ENCODE measurements at places on chromosomes 3 and 15. TPM values are rescaled to one million over a fixed set of nuclear protein-coding genes. Genes with fewer than 3 reads are reported as not detected.
A peak's percentile ranks its signal among the peaks of the same experiment; 100 is the strongest.

CHRNB4 gene
- not detected for total RNA-seq

PTH1R gene
- total RNA-seq = not detected

IL17RB gene
- total RNA-seq = 0.64 TPM

SERF2 gene
- total RNA-seq = 564 TPM

GRCh38 chr15:101455291-101456025, 34.0 kb downstream of the PCSK6 start:
- no peaks in the 10 kb centered on the region for H3K36me3 ChIP-seq
- no peak overlapping the region for H3K27ac ChIP-seq
- no peaks in the 10 kb centered on the region for H3K4me1 ChIP-seq
- H3K4me3 ChIP-seq = no peak overlapping the region
- no peaks in the 10 kb centered on the region for H3K27me3 ChIP-seq

DNA sequence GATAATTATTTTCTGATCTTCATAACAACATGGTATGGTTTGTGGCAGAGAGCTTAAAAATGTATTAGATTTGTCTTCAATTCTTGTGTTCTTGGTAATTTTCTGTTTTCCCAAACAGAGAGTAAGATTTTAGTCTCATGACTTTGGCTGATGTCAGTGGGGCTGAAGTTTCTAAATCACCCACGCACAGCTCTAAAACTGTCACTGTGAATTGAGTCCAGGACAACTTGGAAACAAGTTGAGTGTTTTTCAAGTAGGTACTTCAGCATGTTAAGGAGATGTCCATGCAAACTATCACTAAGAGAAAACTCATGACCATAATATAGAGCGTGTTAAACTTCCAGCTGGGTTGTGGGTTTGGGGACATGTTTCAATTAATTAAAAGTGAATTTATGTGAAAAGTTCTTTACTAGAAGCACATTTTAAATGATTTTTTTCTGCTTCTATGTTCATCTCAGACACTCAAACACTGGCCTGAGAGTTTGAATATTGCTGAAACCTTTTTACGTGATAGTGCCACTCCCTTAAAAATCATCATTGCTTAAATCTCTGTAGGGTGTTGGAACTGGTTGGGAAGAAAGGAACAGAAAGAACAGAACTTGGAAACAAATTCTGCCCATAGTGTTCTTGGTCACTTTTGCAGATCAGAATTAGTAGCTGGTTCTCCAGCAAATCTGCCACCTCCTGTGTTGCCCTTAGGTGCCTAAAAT, 89.8 kb downstream of the KLHL25 start:
- no peak overlapping the region for H3K4me3 ChIP-seq
- H3K27me3 ChIP-seq = no peaks in the 10 kb centered on the region
- DNase-seq = no peak
- peaks cover 89% of the 10 kb centered on the region for H3K4me1 ChIP-seq
- peak overlapping the region; percentile 56 for H3K27ac ChIP-seq

GRCh38 chr3:11915621-11916424, 69.1 kb upstream of the TAMM41 start:
- no peak overlapping the region for H3K4me3 ChIP-seq
- H3K36me3 ChIP-seq = no peaks in the 10 kb centered on the region
- H3K4me1 ChIP-seq = no peaks in the 10 kb centered on the region
- no peaks in the 10 kb centered on the region for H3K27me3 ChIP-seq
- DNase-seq = no peak

GRCh38 chr3:174959556-174960065, 100.5 kb downstream of the NAALADL2 start:
- H3K27ac ChIP-seq = no peak overlapping the region
- no peak overlapping the region for H3K4me3 ChIP-seq
- H3K36me3 ChIP-seq = no peaks in the 10 kb centered on the region
- H3K27me3 ChIP-seq = no peaks in the 10 kb centered on the region
- DNase-seq = no peak
- no peaks in the 10 kb centered on the region for H3K4me1 ChIP-seq

DNA sequence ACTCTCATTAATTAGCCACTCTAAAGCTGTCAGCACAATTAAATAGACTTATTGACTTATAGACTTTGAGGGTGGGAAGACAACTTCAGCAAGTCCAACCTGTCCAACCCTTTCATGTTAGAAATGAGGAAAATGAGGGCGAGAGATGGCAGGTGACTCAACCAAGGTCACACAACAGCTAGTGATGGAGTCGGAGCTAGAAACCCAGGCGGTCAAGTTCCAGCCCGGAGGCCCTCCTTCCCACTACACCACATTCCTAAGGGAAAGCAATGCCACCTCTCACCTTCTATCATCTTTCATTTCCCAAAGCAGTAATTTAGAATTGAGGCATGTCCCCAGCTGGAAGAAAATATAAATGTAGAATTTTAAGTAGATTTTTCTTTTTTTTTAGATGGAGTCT, 28.7 kb downstream of the SEMA5B start:
- no peak overlapping the region for H3K4me3 ChIP-seq
- no peaks in the 10 kb centered on the region for H3K4me1 ChIP-seq
- H3K27me3 ChIP-seq = no peaks in the 10 kb centered on the region

DNA sequence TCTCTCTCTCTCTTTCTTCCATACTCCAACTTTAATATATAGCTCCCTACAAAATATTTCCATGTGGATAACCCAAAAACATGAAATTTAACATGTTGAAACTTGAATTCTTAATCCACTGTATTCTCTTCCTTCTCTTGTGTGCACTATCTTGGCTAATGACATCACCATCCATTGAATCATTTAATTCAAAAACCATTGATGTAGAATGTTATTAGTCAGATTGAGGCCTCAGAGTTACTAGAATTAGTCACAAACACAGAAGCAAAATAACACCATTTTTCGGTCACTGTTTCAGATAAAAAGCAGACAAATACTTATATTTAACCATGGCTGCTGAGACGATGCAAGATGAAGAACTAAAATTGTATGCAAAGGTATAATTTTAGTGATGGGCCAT, 256.9 kb upstream of the LRRC3B start:
- DNase-seq = no peak
- H3K4me1 ChIP-seq = no peaks in the 10 kb centered on the region
- no peak overlapping the region for H3K27ac ChIP-seq
- no peaks in the 10 kb centered on the region for H3K36me3 ChIP-seq
- H3K27me3 ChIP-seq = no peaks in the 10 kb centered on the region
- H3K4me3 ChIP-seq = no peak overlapping the region

GRCh38 chr3:50275996-50276761, 2.7 kb upstream of the LSMEM2 start:
- DNase-seq = peak; percentile 47
- peaks cover 35% of the 10 kb centered on the region for H3K4me1 ChIP-seq
- no peaks in the 10 kb centered on the region for H3K36me3 ChIP-seq

DNA sequence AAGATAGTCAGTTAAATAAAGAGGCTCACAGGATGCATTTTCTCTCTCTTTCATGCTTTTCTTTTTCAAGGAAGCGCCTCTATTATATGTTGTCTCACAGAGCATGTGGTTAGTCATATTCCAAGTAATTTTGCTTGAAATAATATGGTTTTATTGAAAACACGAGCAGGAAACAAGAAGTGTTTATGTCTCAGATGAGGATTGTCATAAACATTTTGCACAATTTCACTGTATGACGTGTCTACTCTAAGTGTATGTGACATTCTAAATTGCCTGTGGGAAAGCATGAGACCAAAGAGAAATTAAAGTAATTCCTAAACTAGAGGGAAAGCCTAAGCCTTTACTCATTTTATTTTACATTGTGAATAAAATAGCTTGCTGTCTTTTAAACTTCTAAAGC, 818.6 kb downstream of the EPHA3 start:
- no peak overlapping the region for H3K27ac ChIP-seq
- H3K36me3 ChIP-seq = no peaks in the 10 kb centered on the region
- H3K4me3 ChIP-seq = no peak overlapping the region
- no peak for DNase-seq
- H3K4me1 ChIP-seq = no peaks in the 10 kb centered on the region

- no peak for DNase-seq
- no peak overlapping the region for H3K27ac ChIP-seq
- H3K4me3 ChIP-seq = no peak overlapping the region
- no peaks in the 10 kb centered on the region for H3K27me3 ChIP-seq
- H3K36me3 ChIP-seq = no peaks in the 10 kb centered on the region
Observed at GRCh38 chr3:139110072-139110830, 65.6 kb upstream of the PRR23C start.

GRCh38 chr3:120569222-120570057, 26.7 kb upstream of the NDUFB4 start:
- H3K4me1 ChIP-seq = no peaks in the 10 kb centered on the region
- no peak for DNase-seq
- H3K27ac ChIP-seq = no peak overlapping the region
- H3K4me3 ChIP-seq = no peak overlapping the region

Measured in CD4-positive, alpha-beta memory T cell (primary cell).